ENCODE measurements at places on chromosomes 16 and 17. TPM values are rescaled to one million over a fixed set of nuclear protein-coding genes. Genes with fewer than 3 reads are reported as not detected.

BORCS6 gene
- 13.4 TPM for total RNA-seq

ZPBP2 gene
- not detected for total RNA-seq

CCDC92B gene
- not detected for total RNA-seq

SPIRE2 gene
- 1.2 TPM for total RNA-seq

KRTAP9-1 gene
- total RNA-seq, result not detected

HOXB4 gene
- 3.0 TPM for total RNA-seq

ATAD5 gene
- 5.3 TPM for total RNA-seq

SLC7A6 gene
- 17.9 TPM for total RNA-seq

C17orf78 gene
- total RNA-seq, result not detected

HAS3 gene
- total RNA-seq, result 4.1 TPM

SOX9 gene
- not detected for total RNA-seq

KRTAP9-2 gene
- total RNA-seq, result not detected

MKS1 gene
- total RNA-seq, result 13.8 TPM

SKAP1 gene
- not detected for total RNA-seq

IRF8 gene
- not detected for total RNA-seq

KRT36 gene
- total RNA-seq, result not detected

CCDC78 gene
- 1.4 TPM for total RNA-seq

CMTM2 gene
- not detected for total RNA-seq

ALG1 gene
- total RNA-seq, result 35.5 TPM

Measured in pulmonary artery endothelial cell (primary cell).